Glomerular endothelial cell (primary cell): ENCODE measurements at places on chromosomes 16 and 17. TPM values are rescaled to one million over a fixed set of nuclear protein-coding genes. Genes with fewer than 3 reads are reported as not detected.

GRCh38 chr17:79659376-79659775 is 48.5 kb upstream of the RBFOX3 start:
- no peak for DNase-seq

GRCh38 chr17:74430706-74431567 is 951 bp upstream of the GPRC5C start:
- no peak for DNase-seq

- DNase-seq = no peak
Observed at GRCh38 chr16:55082591-55082976, 151.9 kb downstream of the IRX5 start.

DNA sequence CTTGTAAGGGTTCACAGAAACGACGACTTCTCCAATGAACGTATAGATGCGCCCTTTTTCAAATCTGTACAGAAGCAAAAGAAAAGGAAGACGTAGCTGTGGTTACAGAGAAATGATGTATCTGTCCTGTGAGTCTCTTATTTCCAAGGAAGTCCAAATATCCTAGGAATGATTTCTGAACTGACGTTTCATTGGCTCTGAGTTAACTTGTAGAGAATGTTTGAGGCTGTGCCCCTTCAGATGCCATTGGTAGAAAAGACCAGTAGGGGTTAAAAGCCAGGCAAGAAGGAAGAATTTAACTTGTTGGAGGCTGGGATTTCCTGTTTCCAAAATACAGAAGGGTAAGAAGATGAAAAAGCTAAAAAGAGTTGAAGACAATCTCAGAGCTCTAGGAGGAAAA is 96.2 kb downstream of the MYO1D start:
- DNase-seq = no peak

DNA sequence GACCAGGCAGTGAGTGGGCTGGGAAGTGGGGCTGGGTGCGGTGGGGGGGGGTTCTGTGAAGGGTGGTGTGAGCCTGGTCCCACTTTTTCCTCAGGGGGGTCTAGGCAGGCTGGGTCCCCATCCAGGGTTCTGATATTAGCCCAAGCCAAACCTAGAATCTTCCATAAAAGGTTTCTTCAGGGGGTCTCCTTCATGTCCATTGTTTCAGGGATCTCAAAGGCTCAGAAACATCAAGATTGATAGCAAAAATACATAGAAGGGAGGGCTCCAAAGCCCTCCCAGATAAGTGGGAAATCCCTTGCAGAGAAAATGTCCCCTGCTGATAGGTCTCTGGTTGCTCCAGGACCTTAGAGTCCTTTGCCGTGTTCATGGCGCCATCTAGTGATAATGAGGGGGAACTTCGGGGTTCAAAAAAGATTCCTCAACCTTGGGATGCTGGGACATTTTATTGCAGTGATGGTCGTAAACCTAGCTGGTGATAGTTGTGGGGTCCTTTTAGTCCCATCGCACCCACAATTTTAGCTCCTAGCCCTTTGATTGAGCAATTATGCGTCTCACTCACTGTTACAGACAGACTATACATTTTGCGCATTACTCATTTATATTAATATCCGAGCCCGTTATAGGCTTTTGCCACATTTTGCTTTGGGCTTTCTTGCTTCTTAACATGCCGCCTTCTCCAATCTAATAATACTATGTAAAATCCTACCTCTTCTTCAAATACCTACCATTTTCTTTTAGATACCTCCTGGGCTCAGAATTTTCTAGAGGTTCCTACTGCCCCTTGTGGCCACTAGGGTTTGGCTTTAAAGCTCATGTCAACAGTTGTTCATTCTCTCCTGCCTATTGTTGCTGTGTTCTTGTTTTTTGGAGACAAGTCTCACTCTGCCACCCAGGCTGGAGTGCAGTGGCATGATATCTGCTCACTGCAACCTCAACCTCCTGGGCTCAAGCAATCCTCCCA is 35.1 kb downstream of the IGF2BP1 start:
- DNase-seq = peak; percentile 67

DNA sequence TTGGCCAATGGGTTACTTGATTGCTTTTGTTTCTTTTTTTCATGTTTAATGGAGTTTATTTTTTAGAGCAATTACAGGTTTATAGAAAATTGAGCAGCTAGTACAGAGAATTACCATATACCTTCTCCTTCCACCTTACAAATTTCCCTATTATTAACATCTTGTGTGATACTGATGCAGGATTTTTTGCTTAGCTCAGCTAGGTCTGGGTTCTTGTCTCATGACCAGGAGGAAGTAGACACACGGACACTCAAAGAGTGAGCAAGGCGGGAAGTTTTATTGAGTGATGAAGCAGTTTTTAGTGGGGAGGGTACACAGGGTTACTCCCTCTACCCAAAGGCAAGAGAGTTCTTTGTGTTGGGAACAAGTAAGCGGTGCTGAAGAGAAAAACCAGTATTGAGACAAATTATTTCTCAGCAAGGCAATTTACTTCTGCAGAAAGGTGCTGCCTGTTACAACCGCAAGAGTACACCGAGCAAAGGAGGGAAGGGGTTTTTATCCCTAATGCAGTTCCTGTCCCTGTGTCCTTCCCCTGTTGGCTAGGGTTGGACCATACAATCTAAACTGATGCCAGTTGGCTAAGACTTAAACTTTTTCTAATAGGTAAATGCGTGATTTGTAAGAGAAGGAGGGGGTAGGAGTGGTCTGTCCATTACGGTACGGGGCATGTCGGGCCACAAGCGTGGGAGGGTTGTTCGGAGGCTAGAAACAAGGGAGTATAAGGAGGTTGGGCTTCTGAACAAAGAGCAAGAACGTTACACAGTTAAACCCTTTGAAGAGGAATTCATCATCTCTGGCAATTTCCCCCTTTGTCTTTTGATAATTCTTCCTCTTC is 26.9 kb downstream of the SEC14L1 start:
- no peak for DNase-seq

DNA sequence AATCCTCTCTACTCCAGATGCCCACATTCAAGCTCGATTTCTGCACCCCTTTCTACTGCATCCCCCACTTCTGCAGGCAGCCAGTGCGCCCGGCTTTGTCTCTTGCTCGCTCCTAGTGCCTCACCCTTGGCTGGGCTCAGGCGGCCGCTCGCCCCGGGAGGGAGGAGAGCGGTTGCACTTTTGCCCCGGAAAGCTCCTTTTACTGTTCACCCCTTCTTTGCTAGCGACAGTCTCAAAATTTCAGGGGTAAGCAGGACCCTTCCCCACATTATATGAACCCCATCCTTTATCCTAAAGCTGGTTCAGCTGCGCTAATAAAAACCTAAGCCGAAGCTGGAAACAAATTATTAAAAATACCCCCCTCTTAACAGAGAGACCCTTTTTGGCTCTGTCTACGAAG is 1.0 kb downstream of the HOXB5 start:
- no peak for DNase-seq

GRCh38 chr17:51373489-51374152 is 113.3 kb downstream of the UTP18 start:
- DNase-seq = no peak

- DNase-seq = no peak
Observed at GRCh38 chr17:63780507-63780906, 6.5 kb downstream of the DDX42 start.

TBC1D3H gene
- not detected in 2 replicates for total RNA-seq

NUDT21 gene
- 33.8 and 67.9 TPM in 2 replicates for total RNA-seq
